ENCODE measurements at places on chromosomes 5 and 9.

DNA sequence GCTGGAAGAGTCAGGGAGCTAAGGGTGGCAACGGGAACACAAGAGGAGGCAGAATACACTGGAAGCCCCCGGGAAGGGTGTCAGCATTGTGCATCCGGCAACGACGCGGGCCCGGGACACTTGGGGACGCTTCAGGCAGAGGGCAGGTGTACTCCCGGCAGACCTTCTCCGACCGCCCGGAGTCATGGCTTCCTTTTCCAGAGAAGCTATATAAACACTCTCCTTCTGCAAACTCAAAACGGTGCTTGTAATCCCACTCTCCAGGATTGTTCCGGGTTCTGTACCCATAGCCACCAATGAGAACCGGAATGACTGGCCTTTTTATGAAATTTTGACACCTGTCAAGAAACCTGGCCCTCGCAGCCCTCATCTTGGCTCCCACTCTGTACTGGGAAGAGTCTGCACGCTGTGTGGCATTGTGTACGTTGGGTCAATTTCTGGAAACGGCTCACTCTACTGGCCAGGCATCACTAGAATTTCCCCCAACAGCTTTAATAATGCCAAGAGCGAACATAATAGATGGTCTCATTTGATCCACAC, 462 bp upstream of the MCC start:
- peak overlapping the region; percentile 1 for H3K4me3 ChIP-seq
- no peak for DNase-seq
- no peaks in the 10 kb centered on the region for H3K27me3 ChIP-seq

GRCh38 chr5:136062366-136063274, 33.8 kb downstream of the TGFBI start:
- peaks cover 3% of the 10 kb centered on the region for H3K4me1 ChIP-seq
- no peaks in the 10 kb centered on the region for H3K27me3 ChIP-seq
- DNase-seq, result peak; percentile 86
- no peak overlapping the region for H3K27ac ChIP-seq
- H3K36me3 ChIP-seq, result no peaks in the 10 kb centered on the region

- H3K27me3 ChIP-seq, result no peaks in the 10 kb centered on the region
- no peak overlapping the region for H3K4me3 ChIP-seq
- no peaks in the 10 kb centered on the region for H3K36me3 ChIP-seq
- H3K4me1 ChIP-seq, result no peaks in the 10 kb centered on the region
Observed at GRCh38 chr5:765948-766631, 18.4 kb downstream of the ZDHHC11B start.

DNA sequence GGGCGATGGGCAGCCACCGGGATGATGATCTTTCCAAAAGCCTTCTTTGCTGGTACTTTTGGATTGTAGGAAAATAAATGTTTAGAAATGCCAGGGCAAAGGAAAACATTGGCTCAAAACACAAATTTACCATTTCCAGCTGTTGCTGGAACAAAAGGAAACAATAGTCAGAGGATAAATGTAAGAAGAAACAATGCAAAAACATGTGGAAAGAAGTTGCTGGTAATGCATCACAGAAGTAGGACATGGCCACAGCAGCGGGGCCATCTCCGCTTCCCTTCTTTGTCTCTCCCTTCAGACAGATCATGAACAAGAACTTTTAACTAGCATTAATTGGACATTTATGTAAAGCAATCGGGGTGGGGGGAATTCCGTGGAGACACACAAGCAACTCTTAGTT, 184.5 kb downstream of the EBF1 start:
- DNase-seq, result no peak
- H3K27ac ChIP-seq, result no peak overlapping the region
- no peaks in the 10 kb centered on the region for H3K4me1 ChIP-seq

- no peak overlapping the region for H3K4me3 ChIP-seq
- no peaks in the 10 kb centered on the region for H3K36me3 ChIP-seq
- no peak overlapping the region for H3K27ac ChIP-seq
- H3K4me1 ChIP-seq, result no peaks in the 10 kb centered on the region
Observed at GRCh38 chr9:87763286-87763685, 37.4 kb downstream of the CTSL start.

DNA sequence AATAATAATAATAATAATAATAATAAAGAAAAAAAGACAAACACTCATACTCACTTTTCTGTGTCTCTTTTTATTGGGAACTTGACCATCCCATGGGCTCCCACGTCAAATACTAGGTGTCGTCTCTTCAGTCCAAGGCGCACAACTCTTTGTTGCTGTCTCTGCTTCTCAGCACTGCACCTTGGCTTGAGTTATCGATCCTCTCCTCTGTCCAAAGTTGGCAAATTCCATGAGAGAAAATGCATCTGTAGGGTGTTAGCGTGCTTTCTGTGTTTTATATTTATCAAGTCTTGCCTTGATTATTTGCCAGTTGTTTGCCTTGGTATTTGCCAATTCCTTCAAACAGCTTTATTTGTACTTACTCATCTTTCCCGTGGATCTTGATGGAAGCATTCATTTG, 653.7 kb downstream of the CDH18 start:
- no peak overlapping the region for H3K27ac ChIP-seq
- no peak overlapping the region for H3K4me3 ChIP-seq
- no peaks in the 10 kb centered on the region for H3K27me3 ChIP-seq
- no peaks in the 10 kb centered on the region for H3K4me1 ChIP-seq
- no peaks in the 10 kb centered on the region for H3K36me3 ChIP-seq
- DNase-seq, result no peak

- no peaks in the 10 kb centered on the region for H3K27me3 ChIP-seq
- no peak overlapping the region for H3K4me3 ChIP-seq
- DNase-seq, result peak; percentile 45
- no peak overlapping the region for H3K27ac ChIP-seq
- H3K4me1 ChIP-seq, result no peaks in the 10 kb centered on the region
Observed at GRCh38 chr9:133420392-133420827, 1.8 kb upstream of the ADAMTS13 start.

GRCh38 chr9:103816146-103816545, 278.0 kb upstream of the SMC2 start:
- H3K27ac ChIP-seq, result no peak overlapping the region
- no peaks in the 10 kb centered on the region for H3K36me3 ChIP-seq
- H3K4me1 ChIP-seq, result no peaks in the 10 kb centered on the region
- no peaks in the 10 kb centered on the region for H3K27me3 ChIP-seq

GRCh38 chr5:151509231-151509630, 61.8 kb downstream of the SLC36A1 start:
- H3K4me1 ChIP-seq, result no peaks in the 10 kb centered on the region
- H3K27ac ChIP-seq, result no peak overlapping the region
- no peaks in the 10 kb centered on the region for H3K27me3 ChIP-seq
- H3K4me3 ChIP-seq, result no peak overlapping the region

DNA sequence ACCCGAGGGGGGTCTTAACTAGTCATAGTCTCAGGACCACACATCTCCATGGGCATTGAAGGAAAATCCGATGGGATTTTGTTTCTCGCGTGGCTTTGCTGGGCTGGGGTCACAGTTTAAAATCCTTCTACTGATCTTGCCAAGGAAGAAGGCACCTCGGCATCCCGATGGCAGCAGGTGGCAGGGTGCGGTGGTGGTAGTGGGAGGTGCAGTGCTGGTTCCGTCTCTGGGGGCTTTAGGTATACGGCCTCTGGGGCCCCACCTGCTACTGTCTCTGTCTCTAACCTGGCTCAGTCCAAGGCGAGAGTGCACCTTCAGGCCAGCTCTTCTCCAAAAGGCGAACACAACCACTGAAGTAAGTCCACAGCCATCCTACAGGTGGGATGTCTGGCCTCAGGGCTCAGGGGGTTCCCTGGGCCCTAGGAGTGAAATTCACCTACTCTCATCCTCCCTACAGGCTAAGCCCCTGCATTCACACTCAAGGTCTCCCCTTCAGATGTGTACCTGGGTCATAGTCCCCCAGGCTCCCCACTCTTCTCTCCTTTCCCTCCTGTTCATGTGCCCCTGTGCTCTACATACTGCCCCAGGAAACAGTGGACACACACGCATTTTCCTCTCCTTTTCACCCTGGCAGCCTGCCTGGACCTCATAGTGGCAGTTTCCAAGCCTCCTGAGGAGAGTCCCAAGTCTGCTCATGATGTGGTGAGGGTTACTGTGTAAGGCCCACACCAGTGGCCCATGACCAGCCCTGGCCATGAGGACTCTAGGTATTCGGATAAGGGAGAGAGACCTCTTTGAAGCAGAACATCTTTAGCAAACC, 736 bp upstream of the FCN2 start:
- H3K27me3 ChIP-seq, result no peaks in the 10 kb centered on the region
- H3K4me1 ChIP-seq, result no peaks in the 10 kb centered on the region
- no peak for DNase-seq
- H3K27ac ChIP-seq, result no peak overlapping the region
- H3K36me3 ChIP-seq, result no peaks in the 10 kb centered on the region

DNA sequence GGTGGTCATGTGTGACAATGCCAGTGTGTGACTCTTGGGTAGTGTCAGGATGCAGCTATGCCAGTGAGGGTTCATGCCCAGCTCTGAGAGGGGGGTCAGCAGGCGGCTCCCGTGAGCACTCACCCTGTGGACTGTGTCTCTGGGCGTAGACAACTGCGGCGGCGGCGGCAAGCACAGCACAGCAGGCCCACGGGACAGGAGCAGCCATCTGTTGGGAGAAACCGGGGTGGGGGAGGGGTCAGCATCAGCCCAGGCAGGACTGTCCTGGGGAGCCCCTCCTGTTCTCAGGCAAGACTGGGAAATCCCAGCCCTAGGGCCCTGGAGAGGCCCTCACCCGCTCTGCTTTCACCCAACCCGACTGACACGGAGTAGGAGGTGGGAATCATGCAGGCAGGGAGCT, 20.8 kb downstream of the CNTFR start:
- H3K4me3 ChIP-seq, result no peak overlapping the region
- no peaks in the 10 kb centered on the region for H3K27me3 ChIP-seq
- H3K36me3 ChIP-seq, result no peaks in the 10 kb centered on the region
- no peak overlapping the region for H3K27ac ChIP-seq
- DNase-seq, result no peak
- peaks cover 6% of the 10 kb centered on the region for H3K4me1 ChIP-seq

- DNase-seq, result no peak
- no peak overlapping the region for H3K4me3 ChIP-seq
- H3K27me3 ChIP-seq, result no peaks in the 10 kb centered on the region
- peaks cover 4% of the 10 kb centered on the region for H3K36me3 ChIP-seq
- H3K27ac ChIP-seq, result no peak overlapping the region
Observed at GRCh38 chr5:1793301-1793740, 6.3 kb downstream of the MRPL36 start.

DNA sequence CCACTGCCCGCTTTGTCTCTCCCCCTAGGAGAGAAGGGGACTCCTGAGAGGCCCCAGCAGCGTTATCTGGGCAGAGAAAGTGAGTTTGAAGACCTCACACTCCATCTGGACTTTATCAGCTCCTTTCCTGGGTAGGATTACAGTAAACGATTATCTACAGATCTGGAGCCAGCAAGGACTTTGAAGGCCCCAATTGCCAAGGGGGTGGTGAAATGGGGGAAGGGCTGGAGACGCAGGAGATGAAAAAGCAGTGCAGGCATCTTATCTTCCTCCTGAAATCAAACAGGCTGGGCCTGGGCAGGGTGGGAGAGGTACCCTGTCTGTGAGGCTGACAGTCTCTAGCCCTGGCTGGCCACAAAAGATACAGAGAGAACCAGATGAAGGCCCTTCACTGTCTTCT, 105.8 kb upstream of the MSX2 start:
- H3K4me1 ChIP-seq, result peaks cover 7% of the 10 kb centered on the region
- H3K27ac ChIP-seq, result no peak overlapping the region
- no peaks in the 10 kb centered on the region for H3K27me3 ChIP-seq
- H3K4me3 ChIP-seq, result no peak overlapping the region

GRCh38 chr5:23884405-23885031, 377.1 kb downstream of the PRDM9 start:
- no peaks in the 10 kb centered on the region for H3K4me1 ChIP-seq
- H3K36me3 ChIP-seq, result no peaks in the 10 kb centered on the region
- no peak for DNase-seq
- H3K4me3 ChIP-seq, result no peak overlapping the region

- H3K4me3 ChIP-seq, result no peak overlapping the region
- H3K4me1 ChIP-seq, result no peaks in the 10 kb centered on the region
- H3K27ac ChIP-seq, result no peak overlapping the region
- DNase-seq, result no peak
Observed at GRCh38 chr9:9921805-9922204, 691.0 kb downstream of the PTPRD start.

DNA sequence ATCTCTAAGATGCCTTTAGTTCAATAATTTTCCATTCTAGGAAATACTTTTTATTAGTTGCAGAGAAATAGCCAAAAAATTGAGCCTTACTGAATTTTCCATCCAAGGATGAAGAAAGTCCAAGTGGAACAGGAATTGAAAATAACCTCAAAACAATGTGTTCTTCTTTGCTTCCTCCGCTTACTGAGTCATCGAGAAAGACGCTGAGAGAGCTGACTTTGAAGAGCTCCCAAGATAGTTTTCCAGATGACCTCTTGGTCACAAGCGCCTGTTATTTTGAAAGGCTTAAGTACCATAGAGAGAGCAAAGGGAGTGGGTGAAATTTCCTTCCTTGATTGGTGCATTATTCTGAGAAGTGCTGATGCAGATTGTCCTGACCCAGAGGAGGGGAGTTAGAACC, 253.5 kb upstream of the ATP10B start:
- H3K27me3 ChIP-seq, result no peaks in the 10 kb centered on the region
- no peaks in the 10 kb centered on the region for H3K4me1 ChIP-seq
- peak; percentile 1 for DNase-seq
- H3K27ac ChIP-seq, result no peak overlapping the region
- no peak overlapping the region for H3K4me3 ChIP-seq

DNA sequence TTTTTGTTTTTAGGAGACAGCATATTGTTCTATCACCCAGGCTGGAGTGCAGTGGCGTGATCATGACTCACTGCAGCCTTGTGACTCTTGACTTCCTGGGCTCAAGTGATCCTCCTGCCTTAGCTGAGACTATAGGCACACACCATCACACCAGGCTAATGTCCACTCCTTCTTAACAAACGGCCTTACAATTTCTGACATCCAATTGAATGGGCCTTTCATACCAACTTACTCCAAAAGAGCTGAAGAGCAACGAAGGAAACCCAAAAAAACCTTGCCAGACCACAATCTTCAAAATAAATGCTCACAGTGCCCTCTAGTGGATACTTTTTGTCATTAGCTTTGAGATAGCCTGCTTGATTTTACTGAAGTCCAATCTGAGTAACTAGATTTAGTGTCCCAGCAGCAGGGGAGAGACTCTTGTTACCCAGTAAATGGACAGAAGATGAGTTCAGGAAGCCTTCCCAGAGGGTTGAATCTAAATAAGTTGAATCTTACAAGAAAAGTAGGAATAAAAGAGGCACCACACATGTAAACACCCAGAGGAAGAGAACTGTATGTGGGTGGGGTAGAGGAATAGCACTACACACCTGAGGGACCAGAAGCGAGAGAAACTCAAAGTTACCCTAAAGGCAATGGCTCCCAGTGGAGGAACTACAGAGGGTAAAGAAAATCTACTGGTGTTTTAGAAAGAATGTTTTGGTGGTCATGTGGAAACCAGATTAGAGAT, 9.3 kb downstream of the ZNF622 start:
- DNase-seq, result peak; percentile 88
- H3K4me3 ChIP-seq, result no peak overlapping the region
- H3K4me1 ChIP-seq, result peaks cover 2% of the 10 kb centered on the region
- H3K27ac ChIP-seq, result no peak overlapping the region
- no peaks in the 10 kb centered on the region for H3K27me3 ChIP-seq

- no peaks in the 10 kb centered on the region for H3K4me1 ChIP-seq
- H3K36me3 ChIP-seq, result no peaks in the 10 kb centered on the region
- no peaks in the 10 kb centered on the region for H3K27me3 ChIP-seq
- no peak overlapping the region for H3K4me3 ChIP-seq
Observed at GRCh38 chr9:3989915-3990314, 310.0 kb downstream of the GLIS3 start.

GRCh38 chr9:97366889-97367288, 45.0 kb upstream of the TDRD7 start:
- H3K27me3 ChIP-seq, result no peaks in the 10 kb centered on the region
- H3K4me1 ChIP-seq, result no peaks in the 10 kb centered on the region
- H3K27ac ChIP-seq, result no peak overlapping the region
- H3K4me3 ChIP-seq, result no peak overlapping the region
